ENCODE measurements at places on chromosomes 6 and 20. TPM values are rescaled to one million over a fixed set of nuclear protein-coding genes. Genes with fewer than 3 reads are reported as not detected.

Gene ZNF512B
- total RNA-seq = 9.9 TPM

Gene DSP
- total RNA-seq = under 0.01 TPM

Gene PRND
- total RNA-seq = 25.8 TPM

Gene SAMD3
- total RNA-seq = not detected

Gene LRFN2
- not detected for total RNA-seq

Gene SYCP2
- 0.19 TPM for total RNA-seq

Gene ADGRF1
- not detected for total RNA-seq

Gene FOXC1
- total RNA-seq = 6.2 TPM

Gene FAM209A
- total RNA-seq = not detected

Gene C6orf118
- not detected for total RNA-seq

Gene MATN4
- total RNA-seq = not detected
